Activated CD4-positive, CD25-positive, alpha-beta regulatory T cell treated with anti-CD3 and anti-CD28 coated beads, Interleukin-2, amount 50 U/mL, for 24 hours (primary cell): ENCODE measurements at places on chromosomes 7 and 10.
A peak's percentile ranks its signal among the peaks of the same experiment; 100 is the strongest.

DNA sequence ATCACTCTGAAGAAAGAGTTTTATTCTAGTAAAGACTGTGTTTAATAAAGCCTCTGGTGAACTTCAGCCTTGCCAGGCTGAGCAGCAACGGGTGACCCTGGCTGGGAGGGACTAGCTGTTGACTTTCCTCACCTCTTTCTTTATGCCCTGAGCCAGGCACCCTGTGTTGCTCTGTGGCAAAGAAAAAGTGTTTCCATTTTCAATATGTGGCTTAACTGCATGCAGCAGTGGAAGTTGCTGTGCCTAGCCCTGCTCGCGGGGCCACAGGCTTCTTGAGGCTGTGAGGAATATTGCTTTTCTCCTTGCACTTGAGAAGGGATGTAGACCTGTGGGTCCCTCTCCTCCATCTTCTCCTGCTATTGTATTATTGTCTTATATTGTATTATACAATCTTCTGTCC is 67.0 kb downstream of the CXCL12 start:
- ATAC-seq, result no peak

- no peak for ATAC-seq
Measured at GRCh38 chr7:94069162-94069739, 65.1 kb upstream of the BET1 start.

- peak; percentile 67 for ATAC-seq
Measured at GRCh38 chr10:15188603-15189002, 20.1 kb upstream of the NMT2 start.

DNA sequence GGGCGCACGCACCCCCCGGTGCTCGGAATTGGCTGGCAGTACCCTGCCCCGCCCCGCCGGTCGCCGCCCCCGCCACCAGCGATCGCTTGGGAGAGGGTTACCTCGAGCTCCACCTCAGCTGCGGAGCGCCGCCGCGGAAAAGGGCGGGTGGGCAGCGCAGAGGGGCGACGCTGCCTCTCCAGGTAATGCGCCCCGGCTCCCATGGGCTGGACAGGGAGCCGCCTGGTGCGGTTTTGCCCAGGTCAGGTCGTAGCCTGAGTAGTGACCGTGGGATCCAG is 1.3 kb downstream of the PFKFB3 start:
- ATAC-seq, result peak; percentile 34

DNA sequence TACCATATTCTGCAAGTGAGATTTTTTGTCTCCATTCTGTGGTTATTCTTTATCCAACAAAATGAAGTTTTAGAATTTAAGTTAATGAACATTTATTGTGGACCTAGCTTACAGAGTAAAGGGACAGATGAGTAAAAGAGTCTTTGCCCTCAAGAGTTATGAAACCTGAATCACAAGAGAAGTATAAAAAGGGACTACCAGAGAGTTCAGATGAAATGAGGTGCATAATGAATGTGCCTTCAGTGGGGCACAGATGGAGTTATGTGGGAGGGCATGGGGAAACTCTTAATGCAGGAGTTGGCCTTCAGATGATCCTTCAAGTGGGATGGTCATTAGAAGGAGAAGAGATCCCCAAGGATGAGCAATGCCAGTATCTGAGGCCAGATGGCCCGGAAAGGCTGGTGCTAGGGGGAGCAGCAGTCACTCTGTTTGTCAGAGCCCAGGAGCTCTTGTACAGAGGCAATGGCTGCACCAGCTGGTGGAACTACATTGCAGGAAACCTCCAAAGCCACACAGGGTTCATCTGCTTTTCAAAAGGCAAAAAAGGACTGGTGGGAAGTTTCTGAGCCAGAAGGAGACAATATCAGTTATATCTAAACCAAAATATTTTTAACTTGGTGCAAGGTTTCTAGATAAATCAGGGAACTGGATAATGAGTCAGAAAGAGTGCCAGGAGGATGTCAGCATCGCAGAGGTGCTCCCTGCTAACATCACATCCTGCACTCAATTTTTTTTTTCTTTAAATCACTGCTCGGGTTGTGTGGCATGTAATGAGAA is 162.0 kb downstream of the KLF6 start:
- peak; percentile 74 for ATAC-seq

GRCh38 chr10:110706690-110707098 is 62.6 kb downstream of the RBM20 start:
- no peak for ATAC-seq

GRCh38 chr10:116985611-116986010 is 19.4 kb downstream of the SHTN1 start:
- ATAC-seq, result no peak

DNA sequence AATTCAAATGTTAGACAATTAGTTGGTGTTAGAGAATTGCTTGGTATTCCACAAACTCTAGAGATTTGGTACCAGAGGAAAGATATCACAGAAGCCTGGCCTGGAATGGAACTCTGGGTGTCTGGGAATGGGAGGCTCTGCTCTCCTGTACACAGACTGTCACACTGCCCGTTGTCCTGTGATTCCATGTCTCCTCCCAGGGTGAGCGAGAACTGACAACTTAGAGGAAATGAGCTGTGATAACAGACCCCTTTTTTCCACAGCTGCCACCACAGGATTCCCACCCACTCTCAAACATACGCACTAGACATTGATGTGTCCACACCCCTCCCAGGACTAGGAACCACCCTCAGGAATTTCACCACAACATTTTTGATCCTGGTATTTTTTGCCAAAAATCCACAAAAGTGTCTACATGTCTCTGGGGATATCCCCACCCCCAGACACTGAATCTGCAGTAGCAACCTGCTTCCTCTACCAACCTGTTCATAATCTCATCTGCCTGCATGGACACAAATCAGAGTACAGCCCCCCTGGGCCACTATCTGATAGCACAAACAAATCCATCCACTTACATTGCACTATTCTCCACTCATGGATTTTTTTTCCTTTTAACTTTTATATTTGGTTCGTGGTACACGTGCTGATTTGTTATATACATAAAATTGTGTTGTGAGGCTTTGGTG is 4.7 kb downstream of the ZNF273 start:
- no peak for ATAC-seq

- no peak for ATAC-seq
Measured at GRCh38 chr10:19961076-19962053, 145.1 kb downstream of the PLXDC2 start.

DNA sequence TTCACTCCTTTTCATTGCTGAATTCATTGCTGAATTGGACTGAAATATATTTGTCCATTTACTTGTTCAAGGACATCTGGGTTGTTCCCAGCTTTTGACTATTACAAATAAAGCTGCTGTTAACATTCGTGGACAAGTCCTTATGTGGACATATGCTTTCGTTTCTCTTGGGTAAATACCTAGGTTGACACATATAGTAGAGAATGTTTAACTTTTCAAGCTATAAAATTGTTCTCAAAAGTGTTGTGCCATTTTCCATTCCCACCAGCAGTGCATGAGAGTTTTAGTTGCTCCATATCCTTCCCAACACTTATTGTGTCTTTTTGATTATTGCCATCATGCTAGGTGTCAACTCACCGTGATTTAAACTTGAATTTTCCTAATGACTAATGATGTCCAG is 17.5 kb upstream of the CPVL start:
- no peak for ATAC-seq
